ENCODE measurements at places on chromosomes 7 and 10.

GRCh38 chr7:73941836-73942551 lies 81.0 kb downstream of the TMEM270 start:
- DNase-seq: no peak

DNA sequence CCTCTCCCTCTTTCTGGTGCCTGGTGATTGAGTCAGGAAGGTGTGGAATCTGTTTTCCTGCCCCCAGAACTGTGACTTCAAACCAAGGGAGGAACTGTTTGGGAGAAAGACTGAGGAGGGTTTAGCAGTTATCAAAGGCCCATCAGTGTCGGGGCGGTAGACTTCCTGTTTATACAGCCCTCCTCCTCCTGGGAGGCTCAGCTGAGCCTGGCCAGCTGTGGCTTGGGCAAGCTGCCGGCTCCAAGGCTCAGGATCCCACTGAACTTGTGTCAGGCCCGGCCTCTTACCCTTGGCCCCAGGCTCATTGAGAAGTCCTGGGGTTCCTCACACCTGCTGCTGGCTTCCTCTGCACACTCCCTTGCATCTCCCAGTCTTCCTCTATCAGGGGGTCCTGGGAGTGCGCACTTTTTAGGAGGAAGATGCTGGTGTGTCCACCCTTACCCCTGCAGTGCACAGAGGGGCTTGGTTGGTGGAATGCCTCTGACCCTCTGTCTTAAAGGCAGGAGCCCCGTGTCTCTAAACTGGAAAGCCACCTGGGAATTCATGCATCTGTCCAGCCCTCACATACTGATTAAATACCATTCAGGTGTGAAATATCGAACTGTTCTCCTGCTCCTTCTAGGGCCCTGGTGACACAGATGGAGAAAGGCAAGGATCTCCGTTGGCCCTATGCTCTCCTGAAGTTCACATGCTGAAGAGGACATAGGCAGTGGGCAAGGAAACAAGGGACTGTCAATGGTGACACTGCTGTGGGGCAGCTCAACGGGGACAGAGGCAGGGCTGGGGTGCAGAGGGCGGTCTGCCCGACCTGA lies 32.4 kb downstream of the CXCL12 start:
- no peak for DNase-seq

DNA sequence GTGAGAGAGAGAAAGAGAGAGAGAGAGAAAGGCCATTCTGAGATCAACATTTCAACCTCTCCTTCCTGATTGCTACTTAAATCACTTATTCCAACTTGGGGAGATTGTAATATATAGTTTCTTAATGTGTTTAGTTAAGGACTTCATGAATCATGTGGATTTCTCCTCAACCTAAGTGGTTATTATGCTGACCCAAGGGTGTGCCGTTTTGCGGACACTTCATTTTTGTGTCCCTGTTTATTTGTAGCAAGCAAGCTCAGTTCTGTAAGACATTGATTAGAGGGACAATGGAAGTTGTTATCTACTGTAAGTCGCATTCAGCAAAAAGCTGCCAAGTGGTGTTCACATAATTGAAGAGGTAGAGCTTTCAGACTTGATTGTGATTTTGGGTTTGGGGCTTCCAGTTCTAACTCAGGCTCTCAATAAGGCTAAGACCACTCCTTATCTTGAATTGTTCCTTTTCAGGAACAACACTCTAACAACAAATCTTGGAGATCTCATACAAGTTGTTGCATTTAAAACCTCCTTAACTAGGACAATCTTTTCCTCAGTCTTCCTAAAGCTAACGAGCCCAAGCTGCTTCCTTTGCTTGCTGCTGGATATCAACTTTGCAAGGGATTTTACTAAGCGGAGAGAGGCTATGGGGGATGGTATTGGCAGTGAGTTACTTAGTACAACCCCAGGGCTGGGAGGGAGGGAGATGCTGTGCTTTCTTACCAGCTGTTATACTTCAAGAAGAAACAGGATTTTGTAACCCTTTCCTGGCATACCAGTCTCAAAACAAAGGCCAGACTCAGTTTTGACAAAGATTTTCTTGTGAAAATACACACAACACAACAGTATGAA lies 19.8 kb upstream of the COL1A2 start:
- DNase-seq: no peak

DNA sequence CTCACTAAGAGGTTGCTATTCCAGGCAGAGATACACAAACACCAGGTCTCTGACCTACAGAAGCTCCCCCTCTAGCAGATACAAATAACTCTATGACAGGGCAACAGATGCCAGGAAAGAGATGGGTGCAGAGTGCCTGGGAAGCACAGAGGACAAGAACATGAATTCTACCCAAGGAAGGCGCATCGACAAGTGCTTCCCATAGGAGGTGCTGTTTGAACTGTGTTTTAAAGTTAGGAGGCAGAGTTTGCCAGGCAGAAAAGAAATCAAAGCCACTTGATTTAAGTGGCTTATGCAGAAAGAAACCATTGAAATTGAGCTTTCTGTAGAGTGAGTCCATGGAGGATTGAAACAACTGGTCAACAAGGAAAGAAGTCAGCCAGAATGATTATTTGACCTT lies 35.3 kb upstream of the EGR2 start:
- no peak for DNase-seq

GRCh38 chr7:135365721-135366120 lies 132.1 kb downstream of the STRA8 start:
- no peak for DNase-seq

- no peak for DNase-seq
Measured at GRCh38 chr7:19133886-19134285, 11.3 kb downstream of the FERD3L start.

DNA sequence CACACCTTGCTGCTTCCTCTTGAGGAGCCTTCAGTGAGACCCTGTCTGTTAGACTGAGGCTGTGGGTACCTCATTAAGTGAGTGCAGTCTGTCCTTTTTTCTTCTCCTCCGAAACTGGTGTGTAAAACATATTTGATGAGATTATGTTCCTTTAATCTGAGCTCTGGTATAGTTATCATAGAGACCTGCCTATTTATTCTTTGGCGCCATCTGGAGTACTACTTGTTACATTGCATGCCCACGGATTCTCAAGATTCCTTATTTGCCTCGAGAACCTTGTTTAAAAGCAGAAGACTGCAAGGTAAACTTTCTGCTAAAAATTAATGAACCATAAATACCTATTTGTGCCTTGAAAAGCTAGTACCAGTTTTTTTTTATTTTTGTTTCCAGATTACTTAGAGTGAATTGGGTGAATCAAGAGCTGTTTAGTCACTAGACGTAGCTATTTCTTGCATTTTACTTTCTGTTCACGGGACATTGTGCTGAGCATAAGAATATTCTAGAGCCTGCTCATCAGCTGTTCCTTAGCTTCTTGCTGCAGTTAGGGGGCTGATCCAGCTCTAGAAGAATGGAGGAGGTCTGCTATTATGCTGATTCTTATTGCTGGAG lies 16.9 kb upstream of the STMP1 start:
- DNase-seq: no peak

Measured in amygdala (tissue), 56 donors.